ENCODE measurements at places on chromosomes 2 and 18.
A peak's percentile ranks its signal among the peaks of the same experiment; 100 is the strongest.

DNA sequence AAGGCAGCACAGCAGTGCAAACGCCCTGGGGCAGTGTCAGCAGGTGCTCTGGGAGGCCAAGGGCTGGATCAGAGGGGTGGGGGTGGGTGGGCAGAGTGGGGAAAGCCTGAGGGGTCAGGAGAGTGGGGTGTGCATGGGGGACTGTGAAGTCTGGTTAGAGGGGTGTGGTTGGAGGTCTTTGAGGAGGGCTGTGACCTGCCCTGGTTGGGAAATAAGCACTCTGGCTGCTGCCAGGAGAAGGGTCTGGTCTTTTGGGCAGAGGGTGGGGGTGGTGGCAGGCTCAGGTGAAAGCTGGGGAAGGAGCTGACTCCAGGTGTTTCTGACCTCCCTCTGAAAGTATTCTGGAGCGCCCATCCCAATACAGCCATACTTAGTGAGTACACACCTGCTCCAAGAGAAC, 4.2 kb downstream of the ALPI start:
- no peak for DNase-seq

DNA sequence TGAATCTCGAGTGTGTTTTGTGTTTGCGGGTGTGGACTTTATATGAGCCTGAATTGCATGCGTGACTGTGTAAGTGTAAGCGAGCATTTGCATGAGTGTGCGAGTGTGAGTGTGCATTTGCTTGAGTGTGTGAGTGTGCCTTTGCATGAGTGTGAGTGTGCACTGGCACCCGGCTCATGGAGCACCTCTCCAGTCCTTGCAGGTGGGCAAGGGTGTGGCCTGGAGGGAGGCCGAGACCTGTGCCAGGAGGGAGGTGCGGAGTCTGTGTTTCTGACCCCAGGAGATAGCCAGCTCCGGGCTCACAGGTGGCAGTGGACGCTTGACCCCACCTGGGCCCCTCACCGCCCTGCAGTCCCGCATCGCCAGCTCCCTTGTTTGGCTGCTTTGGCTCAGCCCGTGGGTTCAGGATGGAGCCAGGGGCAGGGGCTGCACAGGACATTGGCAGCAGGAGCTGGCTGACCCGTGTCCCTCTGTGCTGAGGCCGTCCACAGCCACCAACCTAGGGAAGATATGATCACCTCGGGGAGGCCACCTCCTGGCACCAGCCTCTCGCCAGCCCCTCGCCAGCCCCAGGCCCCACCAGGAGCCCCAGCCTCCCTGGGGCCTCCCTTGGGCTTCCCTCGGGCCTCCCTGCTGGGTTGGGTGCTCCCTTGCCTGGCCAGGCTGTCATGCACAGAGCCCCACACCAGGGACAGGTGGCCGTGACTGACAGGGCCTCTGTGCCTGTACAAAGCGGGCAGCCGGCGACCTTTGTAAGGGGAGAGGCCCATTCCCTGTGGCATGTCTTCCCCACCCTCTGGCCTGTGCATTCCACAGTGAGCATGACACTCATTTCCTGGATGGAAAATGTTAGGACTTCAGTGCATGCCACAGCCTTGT, 81.6 kb downstream of the PTGR3 start:
- no peak for DNase-seq

DNA sequence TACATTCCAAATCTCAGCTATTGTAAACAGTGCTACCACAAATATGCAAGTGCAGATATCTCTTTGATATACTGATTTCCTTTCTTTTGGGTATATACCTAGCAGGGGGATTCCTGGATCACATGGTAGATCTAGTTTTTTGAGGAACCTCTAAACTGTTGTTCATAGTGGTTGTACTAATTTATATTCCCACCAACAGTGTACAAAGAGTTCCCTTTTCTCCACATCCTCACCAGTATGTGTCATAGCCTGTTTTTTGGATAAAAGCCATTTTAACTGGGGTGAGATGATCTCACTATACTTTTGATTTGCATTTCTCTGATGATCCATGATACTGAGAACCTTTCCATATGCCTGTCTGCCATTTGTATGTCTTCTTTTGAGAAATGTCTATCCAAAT, 6.3 kb upstream of the CCNT2 start:
- no peak for DNase-seq

DNA sequence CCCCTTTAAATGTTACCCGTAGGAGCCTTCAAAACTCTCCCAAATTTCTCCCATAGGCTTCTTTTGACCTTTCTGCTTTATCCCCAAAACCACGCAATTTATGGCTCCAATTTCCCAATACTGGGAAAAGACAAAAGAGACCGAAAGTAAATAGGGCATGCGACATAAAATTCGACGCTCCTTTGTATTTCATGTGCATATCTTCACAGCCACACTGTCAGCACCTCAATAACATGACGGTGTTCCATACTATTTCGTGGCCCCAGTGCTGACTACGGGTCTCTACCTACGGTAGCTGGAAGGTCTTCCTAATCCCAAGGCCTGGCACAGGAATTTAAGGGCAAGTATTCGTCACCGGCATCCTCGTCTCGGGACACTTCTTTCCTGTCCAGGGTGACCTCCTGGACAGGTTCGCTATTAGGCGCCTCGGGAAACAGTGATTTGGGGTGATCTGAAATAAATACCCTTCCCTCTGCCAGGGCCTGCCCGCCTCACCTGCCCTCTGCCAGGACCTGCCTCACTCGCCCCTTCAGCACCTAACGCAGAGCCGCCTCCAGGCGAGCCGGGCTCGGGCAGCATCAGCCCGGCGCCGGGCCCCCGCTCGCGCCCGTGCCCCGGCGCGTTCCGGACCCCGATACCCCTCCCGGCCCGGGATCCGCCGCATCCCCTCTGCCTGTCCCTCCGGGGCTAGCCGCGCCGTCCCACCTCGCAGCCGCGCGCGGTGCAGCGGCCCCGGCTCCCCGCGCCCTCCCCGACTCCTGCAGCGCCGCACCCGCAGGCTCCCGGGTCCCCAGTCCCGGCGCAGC, 680 bp downstream of the DTNB start:
- DNase-seq = peak; percentile 52

DNA sequence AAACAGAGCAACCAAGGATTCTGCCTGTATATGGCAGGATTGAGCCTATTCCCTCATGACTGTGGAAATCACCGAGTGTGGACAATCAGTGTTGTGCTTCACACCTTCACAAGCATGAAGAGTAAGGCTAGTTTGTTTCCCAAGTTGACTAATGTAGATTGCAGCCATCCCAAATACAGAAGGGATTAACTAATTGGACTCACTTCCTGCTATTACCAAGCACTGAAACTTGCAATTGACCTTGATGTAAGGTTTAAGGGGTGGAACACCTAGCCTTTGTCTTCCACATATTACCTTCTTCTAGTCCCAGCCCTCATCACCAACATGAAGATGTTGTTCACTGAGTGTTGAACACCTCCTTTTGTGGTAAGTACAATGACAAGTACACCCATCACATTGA, 120.9 kb upstream of the RND3 start:
- no peak for DNase-seq

DNA sequence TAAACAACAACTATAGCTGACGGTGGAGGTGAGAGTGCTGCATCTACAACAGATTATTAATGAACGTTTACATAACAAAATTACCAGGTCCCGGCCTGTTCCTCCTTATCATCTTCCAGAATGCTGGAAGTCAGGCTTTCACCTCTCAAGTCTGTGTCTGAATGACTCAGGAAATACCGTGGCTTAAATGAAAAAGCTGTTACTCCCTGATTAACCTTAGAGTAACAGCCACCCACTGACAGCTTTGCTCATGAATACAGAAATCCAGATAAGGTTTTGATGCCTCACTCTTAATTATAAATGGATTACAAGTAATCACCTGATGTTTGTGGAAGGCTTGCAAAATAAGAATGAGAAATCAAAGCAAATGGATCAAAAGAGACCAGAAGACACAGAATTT, 885.3 kb upstream of the CELF4 start:
- DNase-seq = no peak

GRCh38 chr2:99695944-99696253, 206.1 kb upstream of the REV1 start:
- DNase-seq = no peak

- no peak for DNase-seq
Observed at GRCh38 chr2:48723129-48723528, 32.4 kb downstream of the LHCGR start.

DNA sequence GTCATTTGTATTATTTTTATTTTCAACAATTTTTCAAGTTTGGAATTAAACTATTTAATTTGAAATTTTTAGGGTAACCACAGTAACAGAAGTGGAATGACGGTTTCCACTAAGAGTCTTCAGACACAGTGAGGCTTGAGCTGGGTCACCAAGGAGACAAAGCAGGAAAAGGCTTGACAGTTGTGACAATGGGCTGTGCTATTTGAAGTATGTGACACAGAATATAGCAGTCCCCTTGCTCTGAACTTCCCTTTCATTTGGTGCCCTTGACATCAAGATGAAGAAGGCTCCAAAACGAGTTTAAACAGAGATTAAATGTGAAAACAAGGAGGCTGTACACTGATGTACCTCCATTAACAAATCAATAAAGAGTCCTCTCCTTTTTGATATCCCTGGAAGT, 265.4 kb upstream of the DLGAP1 start:
- no peak for DNase-seq

DNA sequence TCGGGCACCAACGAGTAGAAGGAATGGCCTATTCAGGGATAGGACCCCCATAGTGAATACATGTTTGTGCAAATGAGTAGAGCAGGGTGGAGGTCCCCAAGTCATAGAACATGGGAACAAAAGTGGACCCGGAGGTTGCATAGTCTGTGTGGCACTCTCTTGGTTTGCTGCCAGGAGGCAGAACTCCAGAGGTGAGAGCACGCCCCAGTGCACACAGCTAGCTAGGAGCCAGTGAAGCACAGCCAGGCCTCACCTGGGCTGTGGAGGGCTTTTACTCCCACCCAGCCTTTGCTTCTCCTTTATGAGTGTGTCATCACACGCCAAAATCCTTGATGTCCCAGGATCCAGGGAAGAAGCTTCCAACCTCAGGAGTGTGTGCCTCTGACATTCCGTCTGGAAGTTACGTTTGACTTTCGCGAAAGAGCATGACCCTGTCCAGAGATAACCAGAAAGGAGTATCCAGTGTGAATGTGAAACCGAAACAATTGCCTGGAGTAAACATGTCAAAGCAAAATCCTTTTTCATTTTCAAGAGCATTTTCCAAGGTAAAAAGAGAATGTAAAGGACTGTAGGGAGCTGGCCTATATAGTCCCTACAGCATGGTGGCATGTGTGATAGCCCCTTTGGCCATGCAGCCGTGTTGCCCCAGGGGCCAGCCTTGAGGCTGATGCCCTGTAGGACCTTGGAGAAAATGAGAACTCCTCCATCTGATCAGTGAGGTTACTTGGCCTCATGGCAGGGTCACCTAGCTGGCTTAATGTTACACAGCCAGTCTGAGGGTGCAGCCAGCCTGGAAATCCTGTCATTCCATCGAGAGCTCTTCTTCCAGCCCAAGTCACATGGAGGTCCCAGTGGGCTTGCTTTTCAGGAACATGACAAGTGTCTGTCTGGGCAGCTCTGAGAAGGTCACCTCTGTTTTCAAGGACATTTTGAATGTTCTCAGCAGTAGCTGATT, 8.8 kb downstream of the TRIB2 start:
- no peak for DNase-seq

- no peak for DNase-seq
Observed at GRCh38 chr2:42792583-42793333, at the start of gene HAAO. Gene HAAO (minus strand): TSS chr2:42792583. CDS start chr2:42792536, 47 bp downstream.

- DNase-seq = no peak
Observed at GRCh38 chr2:152588998-152589397, 128.3 kb downstream of the PRPF40A start.

DNA sequence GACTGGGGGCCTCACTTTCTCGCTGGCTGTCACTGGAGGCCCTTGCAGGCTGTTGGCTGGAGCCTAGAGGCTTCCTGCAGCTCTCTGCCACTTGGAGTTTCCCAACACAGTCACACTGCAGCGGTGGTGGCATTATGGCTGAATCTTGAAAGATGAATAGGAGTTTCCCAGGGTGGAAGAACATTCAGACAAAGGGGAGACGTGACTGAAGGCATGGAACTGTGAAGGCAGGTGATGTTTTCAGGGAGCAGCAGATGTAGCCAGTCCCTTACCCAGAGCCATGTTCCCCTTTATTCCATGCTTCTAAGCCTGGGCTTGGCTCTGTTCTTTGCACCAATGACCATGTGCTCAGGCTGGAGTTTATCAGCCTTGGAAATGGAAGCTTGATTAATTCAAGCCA, 106.7 kb upstream of the BOD1L2 start:
- DNase-seq = no peak

DNA sequence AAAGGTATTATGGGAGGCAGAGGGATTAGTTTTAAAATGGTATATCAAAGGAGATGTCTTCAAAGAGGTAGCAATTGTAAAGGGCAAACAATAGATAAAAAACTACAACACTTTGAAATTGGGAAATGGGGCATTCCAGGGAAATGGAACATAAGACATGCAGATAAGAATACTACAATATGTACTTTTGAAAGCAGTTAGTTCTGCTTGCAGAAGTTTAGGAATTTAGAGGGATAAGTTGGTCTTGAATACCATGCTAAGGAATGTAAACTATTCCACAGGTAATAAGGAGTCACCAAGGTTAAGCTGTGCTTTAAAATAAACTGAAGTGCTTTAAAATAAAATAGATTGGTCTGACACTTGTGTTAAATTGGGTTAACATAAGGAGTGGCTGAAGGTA, 571.7 kb upstream of the ACVR2A start:
- DNase-seq = no peak

DNA sequence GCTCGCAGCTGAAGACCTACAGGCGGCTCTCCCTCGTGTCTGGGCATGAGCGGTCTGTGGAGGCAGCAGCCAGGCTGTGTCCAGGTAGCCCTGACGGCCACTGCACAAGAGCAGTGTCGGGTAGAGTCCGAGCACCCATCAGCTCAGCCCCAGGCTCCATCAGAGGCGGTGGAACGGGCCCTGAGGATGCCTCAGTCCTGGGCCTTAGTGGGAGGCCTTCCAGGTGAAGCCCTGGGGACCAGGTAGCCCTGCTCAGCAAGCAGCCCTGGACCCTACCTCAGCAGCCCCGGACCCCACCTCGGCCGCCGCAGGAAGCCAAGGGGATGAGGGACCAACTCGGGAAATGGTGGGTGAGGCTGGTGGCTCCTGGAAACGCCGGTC, 21.3 kb upstream of the KLF11 start:
- DNase-seq = no peak

DNA sequence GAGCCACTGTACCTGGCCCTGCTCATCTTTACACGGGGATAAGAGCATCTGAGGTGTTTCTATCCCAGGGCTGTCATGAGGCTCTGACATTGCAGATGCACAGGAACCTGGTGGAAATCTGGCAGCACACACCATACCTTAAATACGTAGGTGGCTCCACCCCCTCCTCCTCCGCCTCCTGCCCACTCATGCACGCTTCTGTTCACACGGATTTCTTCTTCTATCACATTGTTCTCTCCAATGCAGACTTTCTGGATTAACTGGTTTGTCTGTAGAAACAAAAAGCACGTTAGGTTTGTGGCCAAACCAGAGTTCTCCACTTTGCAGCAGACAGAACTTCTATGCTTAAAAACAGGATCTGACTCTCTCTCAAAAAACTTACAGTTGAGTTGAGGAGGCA, 118.2 kb downstream of the CLIP4 start:
- DNase-seq = no peak

DNA sequence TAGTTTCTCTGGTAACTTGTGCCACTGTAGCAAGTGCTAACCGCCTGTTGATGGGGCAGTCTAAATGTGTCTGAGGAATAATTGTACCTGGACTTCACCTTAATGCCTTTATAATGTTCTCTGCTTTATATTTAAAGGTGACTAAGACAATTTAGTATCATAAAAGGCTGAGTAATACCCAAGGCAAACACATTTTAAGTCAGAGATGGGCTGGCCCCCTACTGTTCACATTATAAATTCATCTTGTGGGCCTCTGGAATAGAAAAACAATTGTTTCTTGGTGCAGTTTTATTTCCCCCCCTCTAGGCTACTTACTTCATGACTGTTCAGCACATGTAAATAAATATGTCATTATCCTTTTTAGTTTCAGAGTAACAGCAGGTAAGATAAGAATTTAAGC, 559.3 kb upstream of the PIK3C3 start:
- no peak for DNase-seq
